Activated CD4-positive, alpha-beta T cell treated with anti-CD3 and anti-CD28 coated beads, Interleukin-2, amount 50 U/mL, for 48 hours (primary cell): ENCODE measurements at places on chromosomes 2 and 18.

DNA sequence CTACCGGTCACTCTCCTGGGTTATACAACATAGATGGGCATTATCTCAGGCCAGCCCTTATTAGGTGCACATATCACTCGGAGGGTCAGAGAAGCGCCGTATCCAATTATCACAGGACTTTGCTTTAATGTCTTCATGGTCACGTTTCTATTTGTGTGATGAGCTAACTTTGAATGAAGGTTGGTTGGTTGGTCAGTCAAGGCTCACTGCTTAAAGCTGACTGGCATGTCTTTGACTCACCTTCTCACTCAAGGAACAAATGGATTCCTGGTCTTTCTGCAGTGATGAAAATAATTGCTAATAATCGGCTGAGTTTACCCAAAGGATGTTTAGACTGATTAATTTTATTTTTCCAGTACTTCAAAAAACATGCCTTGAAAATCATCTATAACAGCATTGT, 39.7 kb downstream of the COLEC12 start:
- no peak for DNase-seq

GRCh38 chr2:240713071-240713927, 21.6 kb downstream of the AQP12A start:
- no peak for DNase-seq

DNA sequence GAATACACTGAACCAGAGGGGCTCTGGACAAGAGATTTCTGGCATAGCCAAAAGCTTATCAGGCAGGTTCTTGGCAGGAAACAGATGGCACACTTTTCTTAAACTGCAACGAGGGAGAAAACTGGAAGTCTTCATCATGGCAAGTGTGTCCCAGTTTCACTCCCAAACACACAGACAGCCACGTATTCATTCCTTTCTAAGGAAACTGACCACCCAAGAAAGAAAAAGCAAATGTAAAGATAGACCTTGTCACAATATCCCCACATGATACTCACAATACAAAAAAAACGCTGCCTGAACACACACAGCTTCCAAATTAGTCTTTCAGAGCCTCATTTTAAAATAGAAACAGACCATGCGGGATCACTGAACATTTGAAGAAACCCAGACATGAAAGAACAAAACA, 40.6 kb upstream of the RTTN start:
- DNase-seq = no peak

DNA sequence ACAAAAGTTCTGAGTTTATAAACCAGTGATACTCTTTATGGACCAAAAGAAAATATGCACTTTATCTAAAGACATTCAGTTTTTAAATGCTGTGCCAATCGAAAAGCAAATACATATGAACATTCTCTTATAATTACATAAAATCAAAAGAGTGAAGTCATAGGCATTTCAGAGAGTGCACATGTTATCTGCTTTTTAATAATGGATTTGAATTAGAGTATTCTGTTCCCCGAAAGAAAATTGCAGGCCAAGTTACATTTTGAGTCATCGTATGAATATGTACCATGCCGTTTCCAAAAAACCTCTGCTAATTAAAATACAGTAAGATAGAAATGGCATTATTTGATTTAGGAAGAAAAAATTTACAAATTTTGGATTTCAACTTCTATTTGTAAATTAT, 565.7 kb downstream of the ZEB2 start:
- DNase-seq = no peak

DNA sequence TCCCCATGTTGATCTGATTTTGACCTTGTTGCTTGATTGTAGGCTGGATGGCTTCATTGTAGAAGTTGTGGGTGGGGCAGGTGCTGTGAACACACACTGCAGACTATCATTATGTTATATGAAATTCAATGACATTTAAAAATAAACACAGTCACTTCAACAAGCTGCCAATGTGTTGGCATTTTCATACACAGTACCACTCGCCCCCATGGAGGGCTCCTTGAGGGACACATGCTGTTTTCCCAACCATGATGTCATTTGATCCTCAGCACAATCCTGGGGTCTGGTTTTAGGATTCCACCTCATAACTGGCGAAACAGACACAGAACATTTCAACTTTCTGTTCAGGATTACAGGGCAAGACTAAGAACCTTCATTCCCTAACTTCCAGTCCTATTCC, 86.9 kb downstream of the ZCCHC2 start:
- DNase-seq = no peak

DNA sequence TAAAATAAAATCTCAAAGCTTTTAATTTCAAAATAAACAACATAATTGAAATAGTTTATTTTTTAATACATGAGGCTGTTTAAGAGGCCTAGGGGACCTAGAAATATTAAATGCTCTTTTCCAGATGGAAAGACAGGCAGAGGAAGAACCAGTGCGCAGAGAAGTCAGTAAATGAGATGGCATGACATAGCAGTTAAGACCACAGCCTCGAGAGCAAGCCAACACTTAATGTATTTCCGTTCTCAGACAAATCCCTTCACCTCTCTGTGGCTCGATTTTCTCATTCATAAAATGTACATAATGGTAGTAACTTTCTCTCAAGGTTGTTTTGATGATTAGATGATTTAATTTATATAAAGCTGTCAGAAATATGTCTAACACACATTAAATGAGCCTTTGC, 405.1 kb upstream of the CWC22 start:
- DNase-seq = no peak

DNA sequence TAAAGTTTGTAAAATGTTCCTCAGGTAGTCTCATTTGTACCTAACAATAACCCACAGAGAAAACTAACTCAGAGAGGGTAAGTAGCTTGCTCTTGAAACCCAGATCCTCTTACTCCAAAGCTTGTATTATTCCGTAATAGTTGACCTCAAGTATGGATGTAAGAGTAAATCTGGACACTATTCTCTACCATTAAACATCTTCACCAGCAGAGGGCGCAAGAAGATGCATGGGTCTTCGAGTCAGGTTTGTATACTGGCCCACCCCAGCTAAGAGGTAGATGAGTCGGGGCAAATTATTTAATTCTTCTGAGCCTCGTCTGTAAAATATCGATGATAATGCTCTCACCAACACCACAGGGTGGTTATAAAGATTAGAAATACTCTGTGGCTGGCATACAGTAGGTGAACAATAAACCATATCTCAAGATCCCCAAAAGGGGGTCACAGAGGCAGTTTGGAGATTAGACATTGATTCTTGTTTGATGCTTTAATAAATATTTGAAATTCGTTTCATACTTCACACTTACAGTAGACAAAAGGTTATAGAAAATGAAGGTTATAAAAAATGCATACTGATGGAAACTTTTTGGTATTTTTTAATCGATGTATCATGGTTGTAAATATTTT, 3.5 kb upstream of the CABLES1 start:
- peak; percentile 38 for DNase-seq

DNA sequence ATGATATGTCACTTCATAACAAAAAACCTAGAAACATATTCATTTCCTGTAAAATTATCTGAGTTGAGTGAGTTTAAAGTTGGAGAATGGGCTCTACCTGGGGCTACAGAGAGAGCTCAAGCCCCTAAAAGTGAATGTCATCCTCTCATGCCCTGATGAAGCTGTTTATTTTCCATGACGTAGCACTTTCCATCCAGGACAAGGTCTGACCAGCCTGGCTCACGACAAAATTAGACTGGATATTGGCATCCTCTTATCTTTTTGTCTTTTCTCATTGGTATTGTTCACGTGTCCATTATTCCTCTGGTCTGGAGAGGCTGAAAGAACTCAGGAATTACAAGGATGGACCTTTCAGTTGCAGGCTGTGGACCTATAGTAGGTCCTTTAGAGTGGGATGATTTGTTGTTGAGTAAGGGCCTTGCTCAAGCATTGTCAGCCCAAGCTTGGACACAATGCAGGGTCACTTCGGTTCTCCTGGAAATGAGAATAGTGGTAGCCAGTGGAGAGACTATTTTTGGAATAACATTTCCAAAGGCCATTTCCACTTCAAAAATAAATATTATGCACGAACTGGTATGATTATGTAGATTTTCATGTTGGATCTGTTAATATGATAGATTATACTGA, 24.4 kb upstream of the TDRD15 start:
- DNase-seq = no peak

GRCh38 chr2:127134833-127135830, 28.2 kb upstream of the BIN1 start:
- DNase-seq = no peak

DNA sequence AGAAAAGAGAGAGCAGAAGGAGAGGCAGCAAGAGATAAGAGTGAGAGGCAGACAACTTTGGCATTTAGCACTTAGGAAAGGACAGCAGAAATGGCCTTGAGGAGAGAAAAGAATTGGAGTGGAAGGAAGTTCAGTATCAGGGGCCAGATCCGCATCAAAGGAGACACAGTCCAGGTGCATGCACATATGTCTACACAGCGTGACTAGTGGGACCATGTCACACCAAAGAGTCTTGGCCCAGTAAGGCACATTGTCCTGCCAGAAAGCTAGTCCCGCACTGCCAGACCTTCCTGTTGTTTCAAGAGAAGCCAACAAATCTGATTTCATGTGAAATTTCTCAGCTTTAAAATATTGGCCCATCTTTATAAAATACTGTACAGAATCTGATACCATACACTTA, 8.5 kb upstream of the STK39 start:
- no peak for DNase-seq

DNA sequence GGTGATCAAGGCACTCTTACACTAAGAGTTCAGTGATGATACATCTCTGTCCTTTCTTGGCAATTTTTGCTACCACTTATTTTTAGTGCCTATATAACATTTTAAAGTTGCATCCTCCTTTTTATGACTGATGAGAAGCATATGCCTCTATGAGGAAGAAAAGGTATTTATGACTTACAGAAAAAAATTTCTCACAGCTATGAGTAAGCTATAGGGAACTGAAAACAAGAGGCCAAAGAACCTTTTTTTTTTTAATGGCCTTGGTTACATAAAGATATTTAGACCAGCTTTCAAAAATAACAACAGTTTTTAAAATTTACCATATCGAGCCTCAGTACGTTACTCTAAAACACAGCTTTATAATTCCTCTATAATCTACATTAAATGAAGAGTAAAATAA, 21.3 kb downstream of the MBD5 start:
- DNase-seq = no peak

DNA sequence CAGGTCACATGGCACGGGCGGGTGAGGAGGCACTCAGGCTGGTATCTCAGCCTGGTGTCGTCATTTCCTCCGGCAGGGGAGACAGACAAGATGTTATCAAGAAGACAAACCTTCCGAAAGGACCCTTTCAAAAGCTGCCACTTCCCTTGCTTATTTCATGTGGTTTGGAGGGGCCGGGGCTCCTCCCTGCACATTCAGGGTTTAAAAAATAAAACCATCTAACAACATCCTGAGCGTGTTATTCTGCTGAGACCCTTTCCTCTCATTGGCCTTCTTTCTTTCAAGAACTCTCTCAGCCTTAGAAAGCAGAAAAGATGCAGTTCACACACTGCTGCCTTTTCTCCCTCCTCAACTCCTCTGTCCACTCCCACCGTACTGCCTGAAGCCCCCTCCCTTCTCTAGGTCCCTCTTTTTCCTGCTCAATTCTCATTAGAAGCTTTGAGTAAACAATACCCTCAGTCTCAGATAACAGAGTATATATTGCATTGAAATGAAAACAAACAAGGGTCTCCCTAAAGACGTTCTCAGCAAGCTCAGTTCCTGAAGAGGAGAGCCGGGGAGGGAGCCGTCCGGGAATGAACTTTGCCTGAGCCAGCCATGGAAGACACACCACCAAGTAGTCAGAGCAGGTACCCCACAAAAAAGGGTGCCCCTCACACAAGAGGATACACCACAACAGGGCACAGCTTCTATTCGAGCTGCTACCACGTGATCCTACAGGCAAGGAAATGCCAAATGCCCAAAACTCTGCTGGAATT, 9.7 kb downstream of the SMAD7 start:
- DNase-seq = peak; percentile 58

GRCh38 chr2:230358305-230358704, 31.3 kb downstream of the SP140L start:
- DNase-seq = no peak
